ENCODE measurements at places on chromosomes 3 and 15. TPM values are rescaled to one million over a fixed set of nuclear protein-coding genes. Genes with fewer than 3 reads are reported as not detected.

TMEM40 gene
- not detected for total RNA-seq

DNA sequence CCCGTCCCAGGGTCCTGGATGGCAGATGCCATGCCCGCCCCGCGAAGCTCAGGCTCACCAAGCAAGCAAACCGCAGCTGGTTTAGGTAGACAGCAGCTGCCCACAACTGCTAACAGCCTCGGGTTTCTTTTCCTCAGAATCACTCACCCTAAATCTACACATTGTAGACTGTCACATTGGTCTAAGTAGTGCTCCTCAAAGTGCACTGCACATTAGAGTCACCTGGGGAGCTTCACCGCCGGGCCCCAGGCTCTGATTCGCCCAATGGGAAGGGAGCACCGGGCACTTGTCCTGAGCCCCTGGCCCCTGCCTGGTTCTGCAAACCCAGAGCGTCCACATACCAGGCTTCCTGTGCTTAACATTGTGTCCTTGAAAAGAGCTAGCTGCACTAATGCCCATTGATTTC is 752 bp downstream of the OCA2 start:
- DNase-seq = no peak

GOLGA6A gene
- total RNA-seq = under 0.01 TPM

DNA sequence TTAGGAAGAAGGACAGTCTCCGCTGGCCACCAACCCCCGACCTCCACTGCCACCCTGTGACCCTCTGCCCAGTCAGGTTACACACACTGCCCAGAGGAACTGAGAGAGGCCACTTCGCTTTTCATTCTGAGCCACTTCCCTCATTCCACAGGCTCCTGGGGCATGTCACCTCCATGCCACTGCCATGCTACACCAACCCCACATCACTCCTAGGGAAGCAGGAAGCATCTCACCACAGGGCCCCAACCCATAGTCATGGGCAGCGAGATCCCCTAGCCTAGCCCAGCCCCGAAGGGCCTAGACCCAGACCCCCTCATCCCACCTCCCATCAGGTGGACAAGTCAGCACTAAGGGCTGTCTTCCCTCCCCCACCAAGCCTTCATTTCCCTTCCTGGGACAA is 1.4 kb downstream of the PLCB2 start:
- DNase-seq = no peak

PP2D1 gene
- total RNA-seq = not detected

DNA sequence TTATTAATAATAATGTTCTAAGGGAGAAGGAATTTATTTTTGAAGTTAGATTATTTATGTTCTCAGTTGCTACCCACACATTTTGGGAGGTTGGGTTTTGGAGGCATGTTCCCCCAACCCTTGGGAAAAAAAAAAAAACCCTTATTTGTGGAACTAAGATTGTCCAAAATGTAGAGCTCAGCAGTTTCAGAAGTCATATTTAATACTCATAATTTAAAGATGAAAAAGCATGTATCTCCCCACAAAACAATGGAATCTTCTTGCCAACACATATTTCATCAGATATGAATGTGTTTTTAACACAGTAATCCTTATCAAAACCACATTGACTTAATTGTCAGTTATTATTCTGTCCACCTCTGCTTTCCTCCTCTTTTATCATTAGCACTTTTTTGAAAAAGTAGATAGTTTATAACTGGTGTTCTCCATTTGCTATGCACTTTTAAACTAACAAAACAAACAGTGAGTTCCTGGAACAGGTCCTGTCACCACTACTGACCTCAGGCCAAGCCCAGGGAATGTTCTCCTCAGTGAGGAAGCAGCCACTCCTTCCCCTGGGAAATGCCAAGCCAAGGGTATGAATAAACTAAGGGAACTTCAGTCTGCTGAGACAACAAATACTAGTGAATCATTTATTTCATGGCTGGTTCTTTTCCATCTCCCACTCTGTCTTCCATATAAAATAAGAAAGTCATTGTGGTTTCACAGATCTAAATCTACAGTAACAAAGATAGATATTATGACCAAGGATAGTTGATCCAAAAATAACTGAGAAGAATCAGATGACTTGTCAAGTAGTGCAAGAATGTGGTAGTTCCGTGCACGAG is 414.4 kb upstream of the ALCAM start:
- DNase-seq = no peak

DNA sequence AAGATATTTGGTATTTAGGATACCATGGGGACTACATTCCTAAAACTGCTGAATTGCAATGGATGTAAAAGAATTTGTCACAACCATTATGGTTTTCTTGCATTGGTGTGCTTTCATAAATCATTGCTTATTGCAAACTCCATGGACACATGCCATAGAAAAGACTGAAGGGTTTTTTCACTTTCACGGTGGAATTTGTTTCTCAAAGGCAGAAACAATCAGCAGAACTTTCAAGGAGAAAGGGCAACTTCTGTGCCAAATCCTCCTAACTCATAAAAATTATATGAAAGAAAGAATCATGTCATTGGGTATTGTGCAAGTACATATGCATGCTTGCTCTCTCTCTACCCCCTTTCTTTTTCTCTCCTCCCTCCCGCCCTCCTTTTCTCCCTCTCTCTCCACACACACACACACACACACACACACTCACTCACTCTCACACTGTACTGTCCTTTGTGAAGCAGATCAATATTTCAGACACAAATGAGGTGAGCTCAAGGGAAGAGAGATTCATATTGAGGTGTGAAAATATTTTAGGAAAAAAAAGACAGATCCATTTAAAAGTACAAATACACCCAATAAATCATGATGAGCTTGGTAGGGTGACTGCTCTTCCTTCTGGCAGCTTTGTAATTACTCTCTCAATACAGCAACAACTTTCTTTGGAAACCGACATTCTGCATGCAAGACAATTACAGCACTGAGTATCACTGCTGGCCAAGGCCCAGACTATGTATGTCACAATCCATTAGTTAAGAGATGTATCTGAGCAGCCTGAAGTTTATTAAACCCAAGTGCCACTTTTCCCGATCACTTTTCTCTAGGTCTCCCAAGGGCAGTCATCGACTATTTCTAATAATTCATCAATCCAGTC is 492.6 kb downstream of the TUSC7 start:
- no peak for DNase-seq

GRCh38 chr3:57173687-57174086 is 8.5 kb upstream of the IL17RD start:
- DNase-seq = no peak

- peak; percentile 6 for DNase-seq
Observed at GRCh38 chr3:21752749-21753347, 1.8 kb upstream of the ZNF385D start.

ITIH3 gene
- total RNA-seq = not detected

GCSAM gene
- total RNA-seq = not detected

DNA sequence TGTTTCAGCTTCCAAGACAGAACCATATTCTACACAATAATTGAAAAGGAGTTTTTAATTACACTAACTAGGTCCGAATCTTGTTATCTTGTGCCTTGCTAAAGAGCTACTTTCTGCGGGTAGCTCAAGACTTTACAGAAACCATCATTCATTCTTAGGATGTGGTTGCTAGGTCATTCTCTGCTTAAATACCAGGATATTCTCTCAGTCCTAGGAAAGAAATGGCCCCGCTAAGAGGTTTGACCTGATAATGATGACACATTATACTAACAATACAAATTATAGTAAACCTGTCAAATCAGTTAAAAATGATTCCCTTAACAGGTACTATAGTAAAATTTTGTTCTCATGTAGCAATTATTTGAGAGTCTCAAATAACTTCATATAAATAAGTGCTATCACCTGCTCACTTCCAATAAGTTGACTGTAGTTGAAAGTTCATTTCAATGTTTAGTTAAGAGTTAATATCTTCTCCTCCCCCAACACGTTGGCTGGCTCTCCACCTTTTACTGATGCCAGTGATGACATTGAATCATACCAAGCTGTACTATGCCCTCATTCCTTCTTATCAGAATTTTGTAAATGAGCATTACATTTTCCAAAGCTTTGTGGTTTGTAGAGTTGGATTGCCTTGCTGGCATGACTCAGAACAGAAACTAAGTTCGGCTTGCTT is 3.6 kb upstream of the C3orf85 start:
- DNase-seq = no peak

STRA6 gene
- total RNA-seq = 3.7 TPM

GRCh38 chr3:110625201-110625747 is 446.3 kb upstream of the NECTIN3 start:
- no peak for DNase-seq

SLCO2A1 gene
- under 0.01 TPM for total RNA-seq

- DNase-seq = no peak
Observed at GRCh38 chr3:23888617-23889228, 28.1 kb downstream of the NKIRAS1 start.

- no peak for DNase-seq
Observed at GRCh38 chr15:70159001-70159712, 61.4 kb upstream of the TLE3 start.

SERPINI2 gene
- 0.41 TPM for total RNA-seq

DNA sequence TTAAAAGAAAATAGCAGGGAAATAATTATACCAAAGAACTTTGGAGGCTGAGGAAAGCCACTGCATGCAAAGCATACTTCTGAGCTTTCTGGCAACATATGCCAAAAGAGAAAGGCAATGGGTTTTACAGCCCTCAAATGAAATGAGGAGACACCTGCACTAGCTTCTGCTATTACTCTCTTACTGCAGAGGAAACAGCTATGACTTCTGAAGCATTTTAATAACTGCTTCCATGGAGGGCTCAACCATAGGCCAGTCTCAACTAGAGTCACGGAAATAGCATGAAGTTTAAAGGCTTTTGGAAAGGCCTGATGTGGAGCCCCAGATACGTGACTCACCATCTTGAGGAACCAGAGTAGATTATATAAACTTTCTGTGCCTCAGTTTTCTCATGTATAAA is 114.8 kb downstream of the OXNAD1 start:
- DNase-seq = no peak

Data from frontal cortex (tissue), 4 donors.